ENCODE measurements at places on chromosomes 3 and 15. TPM values are rescaled to one million over a fixed set of nuclear protein-coding genes. Genes with fewer than 3 reads are reported as not detected.

DNA sequence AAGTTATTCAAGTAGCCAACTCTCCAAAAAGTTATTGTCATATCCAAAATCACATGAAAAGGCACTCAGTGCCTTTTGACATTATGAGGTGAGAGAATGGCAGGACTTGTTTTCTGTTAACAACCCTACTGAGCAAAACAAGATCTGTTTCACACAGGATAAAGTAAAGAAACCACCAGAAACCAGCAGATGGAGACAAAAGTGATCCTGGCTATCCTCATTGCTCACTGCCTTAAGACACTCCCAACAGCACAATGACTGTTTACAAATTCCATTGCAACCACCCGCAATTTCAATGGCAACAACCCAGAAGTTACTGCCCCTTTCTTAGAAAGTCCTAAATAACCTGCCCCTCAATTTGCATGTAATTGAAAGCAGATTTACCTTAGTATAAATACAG, 352.6 kb upstream of the NDN start:
- H3K4me3 ChIP-seq: no peak overlapping the region
- H3K4me1 ChIP-seq: no peaks in the 10 kb centered on the region
- DNase-seq: no peak
- H3K36me3 ChIP-seq: no peaks in the 10 kb centered on the region
- no peak overlapping the region for H3K27ac ChIP-seq

DNA sequence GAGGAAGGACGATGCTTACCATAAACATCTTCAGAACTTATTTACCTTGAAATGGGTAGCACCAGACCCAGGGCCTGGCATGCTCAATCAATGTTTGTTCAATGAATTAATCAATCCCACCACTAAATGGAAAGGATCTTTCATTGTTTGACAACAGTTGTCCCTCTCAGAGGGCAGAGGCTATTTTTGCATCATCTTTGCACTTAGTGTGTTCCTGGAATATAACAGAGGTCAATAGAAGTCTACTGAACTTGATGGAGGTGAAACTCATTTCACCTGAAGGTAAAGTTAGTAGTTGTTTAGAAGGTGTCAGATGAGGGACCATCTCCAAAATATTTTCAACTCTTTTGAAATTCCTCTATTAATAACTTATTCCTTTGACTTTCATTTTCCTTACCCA, 36.9 kb upstream of the LACTB start:
- no peaks in the 10 kb centered on the region for H3K36me3 ChIP-seq
- no peak overlapping the region for H3K27ac ChIP-seq
- H3K27me3 ChIP-seq: no peaks in the 10 kb centered on the region
- DNase-seq: no peak
- H3K4me1 ChIP-seq: peaks cover 30% of the 10 kb centered on the region

GRCh38 chr15:60733196-60733595, 254.3 kb upstream of the ICE2 start:
- no peaks in the 10 kb centered on the region for H3K4me1 ChIP-seq
- no peak overlapping the region for H3K4me3 ChIP-seq
- H3K36me3 ChIP-seq: peaks cover 12% of the 10 kb centered on the region
- no peak overlapping the region for H3K27ac ChIP-seq
- H3K27me3 ChIP-seq: no peaks in the 10 kb centered on the region

- no peak overlapping the region for H3K4me3 ChIP-seq
- DNase-seq: no peak
- H3K27me3 ChIP-seq: no peaks in the 10 kb centered on the region
- H3K27ac ChIP-seq: peak overlapping the region; percentile 63
These were observed 66.0 kb downstream of the VPS13C start for GRCh38 chr15:61994216-61994615.

DNA sequence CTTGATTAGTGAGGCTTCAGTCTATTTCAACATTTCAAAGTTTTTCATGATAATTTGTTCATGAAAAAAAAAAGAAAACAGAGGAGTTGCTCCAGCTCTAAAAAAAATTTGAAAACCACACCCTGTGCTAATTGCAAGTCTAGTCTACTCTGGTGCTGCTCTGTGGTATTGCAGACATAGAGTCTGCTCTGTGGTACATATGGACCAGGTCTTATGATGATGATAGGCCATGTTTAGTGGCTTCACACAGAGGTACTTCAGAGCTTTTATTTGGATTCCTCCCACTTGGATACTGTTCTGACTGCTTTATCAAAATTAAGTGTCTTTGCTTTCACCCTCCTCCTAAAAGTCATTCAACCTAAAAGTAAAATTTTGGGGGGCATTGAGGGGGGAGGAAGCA, 160.8 kb downstream of the ALCAM start:
- H3K27ac ChIP-seq: peak overlapping the region; percentile 12
- H3K27me3 ChIP-seq: no peaks in the 10 kb centered on the region
- no peak overlapping the region for H3K4me3 ChIP-seq
- peaks cover 36% of the 10 kb centered on the region for H3K4me1 ChIP-seq
- no peak for DNase-seq
- peaks cover 19% of the 10 kb centered on the region for H3K36me3 ChIP-seq

DNA sequence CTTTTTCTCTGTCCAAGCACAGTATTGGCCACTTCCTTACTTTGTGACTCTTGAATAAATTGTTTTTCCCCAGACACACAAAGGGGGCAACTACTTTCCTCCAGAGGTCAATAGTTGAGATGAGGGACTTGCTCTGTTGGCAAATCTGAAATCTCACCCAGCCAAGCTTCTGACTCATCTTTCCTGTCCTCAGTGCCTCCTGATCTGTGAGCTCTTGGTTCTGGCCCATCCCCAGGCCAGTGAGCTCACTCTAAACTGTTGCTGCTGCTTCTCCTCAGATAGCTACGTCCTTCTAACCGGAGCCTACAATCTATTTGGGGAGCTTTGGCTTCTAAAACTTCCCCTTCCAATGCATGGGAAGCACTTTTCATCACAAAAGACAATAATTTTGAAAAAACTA, 50.0 kb upstream of the NMD3 start:
- no peaks in the 10 kb centered on the region for H3K27me3 ChIP-seq
- no peak overlapping the region for H3K4me3 ChIP-seq
- peaks cover 6% of the 10 kb centered on the region for H3K4me1 ChIP-seq
- no peak for DNase-seq
- no peak overlapping the region for H3K27ac ChIP-seq

DNA sequence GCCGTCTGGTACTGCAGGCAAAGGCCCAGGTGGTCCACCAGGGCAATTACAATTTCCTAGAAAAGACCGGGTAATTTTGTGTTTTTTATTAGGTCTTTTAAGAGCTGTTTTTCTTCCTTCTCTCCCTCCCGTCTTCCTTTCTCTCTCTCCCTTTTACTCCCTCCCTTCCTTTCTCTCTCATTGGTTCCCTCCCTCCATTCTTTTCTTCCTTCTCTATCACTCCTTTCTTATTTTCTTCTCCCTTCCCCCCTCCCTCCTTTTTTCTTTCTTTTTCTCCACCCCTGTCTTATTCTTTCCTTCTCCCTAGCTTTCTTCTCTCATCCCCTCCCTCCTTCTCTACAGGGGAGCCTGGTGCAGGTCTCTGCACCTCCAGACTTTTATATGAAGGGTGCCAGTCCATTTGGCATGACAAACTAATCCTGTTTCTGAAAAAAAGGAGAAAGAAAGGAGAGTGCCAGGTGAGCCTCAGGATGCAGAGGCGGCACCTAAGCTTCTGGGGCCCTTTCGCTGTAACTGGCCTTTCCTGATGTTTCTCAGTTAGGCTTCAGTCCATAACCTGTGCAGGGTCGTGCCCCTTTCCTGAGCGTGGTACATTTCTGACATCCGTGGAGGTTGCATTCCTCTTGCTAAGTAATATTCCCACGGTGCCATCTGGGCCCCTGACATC, 9.1 kb upstream of the ONECUT1 start:
- DNase-seq: no peak
- peaks cover 9% of the 10 kb centered on the region for H3K4me1 ChIP-seq
- H3K36me3 ChIP-seq: no peaks in the 10 kb centered on the region
- peaks cover 77% of the 10 kb centered on the region for H3K27me3 ChIP-seq
- H3K4me3 ChIP-seq: no peak overlapping the region

- no peak overlapping the region for H3K27ac ChIP-seq
- H3K27me3 ChIP-seq: no peaks in the 10 kb centered on the region
- no peak for DNase-seq
- no peak overlapping the region for H3K4me3 ChIP-seq
- no peaks in the 10 kb centered on the region for H3K36me3 ChIP-seq
These were observed 70.0 kb upstream of the ALDH1A3 start for GRCh38 chr15:100809587-100809986.

- H3K36me3 ChIP-seq: no peaks in the 10 kb centered on the region
- peaks cover 4% of the 10 kb centered on the region for H3K4me1 ChIP-seq
- no peak overlapping the region for H3K27ac ChIP-seq
- H3K4me3 ChIP-seq: no peak overlapping the region
These were observed 581.7 kb upstream of the CCDC54 start for GRCh38 chr3:106795553-106795952.

DNA sequence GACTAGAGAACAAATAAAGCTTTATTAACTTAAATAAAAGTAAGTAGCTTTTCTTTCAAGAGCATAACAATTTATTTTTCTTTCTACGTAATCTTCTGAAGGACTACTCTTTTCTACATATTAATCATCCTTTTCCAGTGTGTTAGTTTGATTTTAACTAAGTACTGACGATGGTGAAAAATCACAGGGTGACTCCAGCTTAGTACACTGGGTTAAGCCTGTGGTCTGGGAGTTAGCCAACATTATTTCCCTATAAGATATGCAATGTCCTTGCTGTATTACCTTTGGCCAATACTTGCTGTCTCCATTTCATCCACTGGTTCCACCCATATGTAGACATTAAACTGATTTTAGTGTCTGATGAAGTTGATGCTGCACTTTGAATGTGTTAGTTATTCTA, 508.6 kb upstream of the SUCLG2 start:
- no peaks in the 10 kb centered on the region for H3K4me1 ChIP-seq
- H3K27ac ChIP-seq: no peak overlapping the region
- H3K36me3 ChIP-seq: no peaks in the 10 kb centered on the region
- H3K27me3 ChIP-seq: no peaks in the 10 kb centered on the region

- H3K36me3 ChIP-seq: peaks cover 19% of the 10 kb centered on the region
- H3K27me3 ChIP-seq: no peaks in the 10 kb centered on the region
- H3K4me1 ChIP-seq: peaks cover 6% of the 10 kb centered on the region
- H3K4me3 ChIP-seq: no peak overlapping the region
These were observed 63.9 kb downstream of the RBM6 start for GRCh38 chr3:50003824-50004223.

DNA sequence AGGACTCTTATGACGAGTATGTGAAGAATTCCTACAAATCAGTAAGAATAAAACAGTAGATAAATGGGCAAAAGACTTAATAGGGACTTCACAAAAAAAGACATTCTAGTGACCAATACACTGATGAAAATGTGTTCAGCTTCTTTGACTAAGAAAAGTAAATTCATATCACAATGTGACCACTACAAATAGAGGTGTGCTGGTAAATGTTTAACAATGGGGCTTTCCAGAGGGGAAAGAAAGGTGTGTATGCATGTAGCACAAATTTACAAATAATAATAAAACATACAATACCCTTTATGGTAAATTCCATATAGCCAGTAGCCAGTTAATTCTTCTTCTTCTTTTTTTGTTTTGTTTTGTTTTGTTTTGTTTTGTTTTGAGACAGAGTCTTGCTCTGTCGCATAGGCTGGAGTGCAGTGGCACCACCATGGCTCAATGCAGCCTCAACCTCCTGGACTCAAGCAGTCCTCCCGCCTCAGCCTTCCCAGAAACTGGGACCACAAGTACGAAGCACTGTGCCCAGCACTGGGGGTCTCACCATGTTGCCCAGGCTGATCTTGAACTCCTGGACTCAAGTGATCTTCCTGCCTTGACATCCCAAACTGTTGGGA, 17.5 kb upstream of the NMD3 start:
- H3K27me3 ChIP-seq: no peaks in the 10 kb centered on the region
- H3K4me3 ChIP-seq: no peak overlapping the region
- H3K27ac ChIP-seq: no peak overlapping the region

DNA sequence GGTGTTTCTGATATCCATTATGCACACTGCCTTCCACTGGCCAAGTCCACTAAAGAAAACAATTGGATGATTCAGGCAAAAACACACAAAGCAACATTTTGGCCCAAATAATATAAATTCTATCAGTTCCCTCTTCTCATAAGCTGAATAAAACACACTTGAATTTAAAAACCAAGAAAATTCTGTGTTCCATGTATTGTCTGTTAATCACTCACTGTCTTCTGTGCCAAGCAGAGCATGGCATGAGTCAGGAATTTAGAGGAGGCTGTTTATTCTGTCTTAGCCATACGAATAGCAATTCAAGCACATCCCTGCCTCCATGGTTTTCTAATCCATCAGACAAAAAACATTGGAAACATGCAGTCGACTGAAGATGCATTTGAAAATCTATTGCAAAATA, 215.6 kb upstream of the UMPS start:
- H3K27ac ChIP-seq: no peak overlapping the region
- no peaks in the 10 kb centered on the region for H3K27me3 ChIP-seq
- H3K36me3 ChIP-seq: no peaks in the 10 kb centered on the region
- peaks cover 14% of the 10 kb centered on the region for H3K4me1 ChIP-seq
- DNase-seq: no peak

DNA sequence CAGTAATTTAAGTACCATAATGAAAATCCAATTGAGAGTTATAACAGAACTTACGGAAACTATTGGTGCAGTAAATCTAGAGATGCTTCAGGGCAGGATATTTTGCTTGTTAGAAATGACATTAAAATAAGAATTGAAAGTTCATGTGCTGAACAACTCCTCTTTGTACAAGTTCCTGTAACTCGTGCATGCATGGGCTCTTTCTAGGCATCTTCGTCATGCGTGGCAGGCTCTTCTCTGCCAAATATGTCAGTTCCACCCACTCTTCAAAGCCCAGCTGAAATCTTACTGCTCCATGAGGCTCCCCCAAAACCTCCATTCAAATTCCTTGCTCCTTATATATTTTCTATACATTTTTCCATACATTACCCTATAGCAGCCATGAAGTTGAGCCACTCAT, 48.7 kb downstream of the FBN1 start:
- no peak for DNase-seq
- no peak overlapping the region for H3K27ac ChIP-seq
- H3K4me1 ChIP-seq: peaks cover 44% of the 10 kb centered on the region
- H3K4me3 ChIP-seq: no peak overlapping the region
- no peaks in the 10 kb centered on the region for H3K27me3 ChIP-seq

The CLRN1 gene
- not detected for total RNA-seq

The ATP8B4 gene
- not detected for total RNA-seq

The CKMT1A gene
- not detected for total RNA-seq

The WHAMM gene
- 9.1 TPM for total RNA-seq

The CNTN3 gene
- total RNA-seq: 2.1 TPM

The CFAP92 gene
- not detected for total RNA-seq

The JMJD7 gene
- total RNA-seq: 5.2 TPM

The STARD5 gene
- total RNA-seq: 5.3 TPM

The ANKUB1 gene
- total RNA-seq: not detected

The TMEM44 gene
- 14.5 TPM for total RNA-seq

The CLEC3B gene
- 47.1 TPM for total RNA-seq

The SST gene
- not detected for total RNA-seq

All from chondrocyte (in vitro differentiated cells).